Dermis blood vessel endothelial cell (primary cell): ENCODE measurements at places on chromosomes 6 and 20.

DNA sequence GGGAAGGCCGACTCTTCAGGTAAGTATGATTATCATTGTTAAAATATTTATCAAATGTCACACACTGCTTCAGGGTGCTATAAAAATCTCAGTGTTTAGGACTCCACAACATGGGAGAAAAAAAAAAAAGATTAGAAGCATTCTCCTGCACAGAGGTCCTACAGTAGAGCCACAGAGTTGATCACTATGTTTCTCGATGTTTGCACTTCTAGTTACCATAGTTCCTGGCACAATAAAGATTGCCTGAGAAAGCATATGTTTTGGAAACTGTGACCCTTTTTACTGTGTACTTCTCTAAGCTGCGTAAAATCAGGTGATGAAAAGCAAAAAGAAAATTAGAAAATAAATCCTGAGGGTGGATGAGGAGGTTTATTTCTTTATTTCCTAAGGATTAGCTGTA lies 269.9 kb upstream of the SYNCRIP start:
- DNase-seq = no peak

GRCh38 chr6:52328729-52329128 lies 33.2 kb upstream of the PAQR8 start:
- no peak for DNase-seq

GRCh38 chr6:6986344-6986743 lies 121.4 kb upstream of the RREB1 start:
- DNase-seq = no peak

DNA sequence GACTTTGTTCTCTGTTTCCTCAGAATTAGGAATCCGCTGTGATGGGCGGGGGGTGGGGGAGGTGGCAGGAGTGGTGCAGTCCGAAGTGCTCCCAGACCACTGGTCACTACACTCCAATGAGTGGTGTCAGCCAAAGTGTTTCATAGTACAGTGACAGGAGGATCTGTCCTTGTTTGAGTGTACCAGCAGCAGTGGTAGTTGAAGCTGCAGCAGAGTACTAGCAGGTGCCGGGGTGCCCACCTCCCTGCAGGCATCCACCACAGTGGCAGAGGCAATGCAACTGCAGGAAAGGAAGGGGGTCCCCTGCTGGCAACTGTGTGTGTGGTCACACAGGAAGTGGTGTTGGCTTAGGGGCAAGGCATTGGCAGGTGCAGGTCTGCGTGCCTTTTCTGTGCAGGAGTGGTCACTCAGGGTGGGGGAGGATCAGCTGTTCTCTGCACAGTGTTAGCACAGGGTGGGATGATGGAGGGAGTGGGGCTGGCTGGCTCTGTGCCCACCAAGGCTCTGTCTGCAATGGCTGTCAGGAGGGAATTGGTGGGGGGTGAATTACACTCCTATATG lies 9.7 kb downstream of the HLA-DOB start:
- no peak for DNase-seq

GRCh38 chr6:15274692-15275387 lies 29.0 kb downstream of the JARID2 start:
- peak; percentile 41 for DNase-seq

DNA sequence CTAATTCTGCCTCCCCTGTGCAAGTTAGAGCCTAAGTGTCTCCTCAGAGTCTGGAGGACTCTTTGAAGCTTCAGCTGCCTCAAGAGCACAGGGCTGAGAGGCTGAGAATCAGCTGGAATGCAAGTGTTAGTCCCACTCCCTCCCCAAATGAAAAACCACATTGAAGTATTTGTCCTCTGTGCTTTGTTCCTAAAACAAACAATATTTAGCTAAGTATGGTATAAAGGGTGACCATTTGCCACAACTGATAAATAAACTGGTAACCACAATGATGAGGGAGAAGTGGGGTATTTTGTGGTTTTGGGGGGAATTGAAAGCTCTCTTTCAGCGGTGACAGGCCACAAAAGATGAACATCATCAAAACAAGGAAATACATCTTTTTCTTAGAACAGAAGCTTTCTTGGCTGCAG lies 91.7 kb upstream of the HDDC2 start:
- DNase-seq = no peak

DNA sequence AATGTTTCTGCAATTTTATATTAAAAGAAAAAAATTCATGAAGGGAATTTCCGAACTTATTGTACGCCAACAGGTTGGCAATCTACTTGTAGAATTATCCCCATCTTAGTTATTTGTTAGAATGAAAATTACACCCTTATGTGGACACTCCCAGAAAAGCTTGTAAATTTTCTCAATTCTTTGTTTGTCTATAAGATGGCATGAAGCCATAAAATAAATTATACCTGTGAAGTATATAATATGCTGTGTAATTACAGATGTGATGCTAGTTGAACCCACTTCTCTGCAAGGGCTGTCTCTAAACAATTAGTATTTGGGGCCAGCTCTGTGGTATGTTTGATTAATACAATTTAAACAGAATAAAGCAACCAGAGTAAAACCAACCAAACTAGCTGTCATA lies 52.1 kb upstream of the DSP start:
- no peak for DNase-seq

DNA sequence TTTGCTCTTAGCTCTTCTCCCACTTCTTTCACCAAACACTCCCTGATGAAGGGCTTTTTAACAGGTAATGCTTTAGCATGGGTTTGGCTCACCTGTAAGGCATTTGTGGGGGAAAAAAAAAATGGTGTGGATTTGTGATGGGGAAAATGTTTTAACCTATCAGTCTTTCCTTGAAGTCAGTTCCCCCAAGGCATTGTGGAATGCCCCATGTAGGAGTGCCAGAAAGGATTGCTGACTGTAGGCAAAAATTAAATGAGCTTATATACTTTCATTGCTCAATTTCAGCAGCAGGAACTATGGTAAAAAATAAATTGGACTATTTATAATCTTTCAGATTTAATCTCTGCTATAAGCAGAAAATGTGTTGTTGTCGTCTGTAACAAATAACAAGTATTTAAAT lies 10.6 kb upstream of the SASH1 start:
- DNase-seq = no peak

- DNase-seq = no peak
Measured at GRCh38 chr6:108200631-108201030, 34.8 kb downstream of the NR2E1 start.

DNA sequence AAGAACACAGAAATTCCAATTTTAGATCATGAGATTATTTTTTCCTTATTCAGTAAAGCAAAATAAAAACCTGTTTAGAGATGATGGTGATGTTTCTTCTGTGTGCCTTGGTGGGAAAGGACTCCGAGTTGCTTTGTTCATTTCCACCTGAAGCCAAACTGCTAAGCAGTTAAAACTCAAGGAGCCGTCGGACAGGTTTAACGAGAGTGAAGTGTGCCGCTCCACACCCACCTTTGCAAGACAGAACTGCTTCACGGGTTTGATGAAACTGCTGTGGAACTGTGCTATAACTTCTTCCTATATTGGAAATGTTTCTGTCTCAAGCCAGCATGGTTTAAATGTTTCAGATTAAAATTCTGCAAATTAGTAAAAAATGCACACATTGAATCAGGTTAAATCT lies 9.2 kb upstream of the DSP start:
- no peak for DNase-seq

GRCh38 chr20:6920991-6921613 lies 153.6 kb downstream of the BMP2 start:
- DNase-seq = no peak

GRCh38 chr6:3671382-3671781 lies 80.1 kb downstream of the PXDC1 start:
- no peak for DNase-seq

- DNase-seq = peak; percentile 83
Measured at GRCh38 chr20:53642196-53643030, 48.8 kb upstream of the ZNF217 start.
